Tibial artery (tissue), 4 donors: ENCODE measurements at places on chromosomes 7 and 10.

DNA sequence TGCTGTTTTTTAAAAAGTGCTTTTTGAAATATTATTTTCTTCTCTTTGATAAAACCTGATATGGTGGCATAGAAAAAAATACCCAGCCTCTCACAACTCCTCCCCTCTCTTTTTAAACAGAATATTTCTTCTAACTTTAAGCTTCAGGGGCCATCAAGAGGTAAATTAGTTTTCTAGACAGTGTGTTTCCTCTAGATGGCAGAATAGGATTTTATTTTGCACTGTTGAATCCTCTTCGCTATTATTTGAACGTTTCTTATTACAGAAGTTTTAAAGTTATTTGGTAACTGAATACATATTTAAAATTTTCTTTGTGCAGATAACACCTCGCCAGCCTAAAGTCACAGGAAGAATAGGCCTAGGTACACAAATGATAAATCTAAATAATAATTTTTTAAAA, 30.3 kb downstream of the ARL5B start:
- no peak for DNase-seq

- no peak for DNase-seq
Observed at GRCh38 chr7:34036051-34036920, 130.9 kb downstream of the BMPER start.

DNA sequence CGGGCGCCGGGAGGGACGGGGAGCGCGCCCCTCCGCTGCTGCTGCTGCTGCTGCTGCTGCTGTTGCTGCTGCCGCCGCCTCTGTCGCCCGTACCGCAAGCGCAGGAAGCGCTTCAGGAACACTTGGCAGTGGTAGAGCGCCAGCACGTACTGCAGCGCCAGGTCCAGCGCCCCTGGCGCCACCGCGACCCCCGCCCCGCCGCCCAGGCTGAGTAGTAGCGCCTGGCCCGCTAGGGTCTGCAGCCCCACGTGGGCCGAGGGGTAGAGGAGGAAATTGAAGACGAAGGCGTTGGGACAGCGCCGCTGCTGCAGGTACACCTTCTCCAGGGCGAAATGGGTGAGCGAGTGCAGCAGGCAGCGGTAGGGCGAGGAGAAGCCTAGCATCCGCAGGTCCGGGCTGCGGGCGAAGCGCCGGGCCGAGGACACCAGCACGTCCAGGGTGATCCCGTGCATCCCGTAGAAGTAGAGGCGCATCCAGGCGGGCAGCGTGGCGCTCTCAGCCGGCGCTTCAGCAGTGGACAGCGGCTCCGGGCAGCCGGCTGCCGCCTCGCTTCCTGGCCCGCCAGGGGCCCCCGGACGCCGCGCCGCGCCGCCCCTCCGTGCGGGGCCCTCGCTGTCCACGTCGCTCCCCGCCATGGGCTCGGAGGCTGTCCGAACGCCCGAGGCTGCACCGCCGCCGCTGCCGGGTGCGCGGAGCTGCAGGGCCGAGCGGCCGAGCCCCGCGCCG, at the start of gene TMEM229A:
Gene TMEM229A, minus strand, starts transcription at position 699 of the 726 bp plus-strand sequence. Its CDS starts 64 bp downstream, at position 635.
- no peak for DNase-seq

DNA sequence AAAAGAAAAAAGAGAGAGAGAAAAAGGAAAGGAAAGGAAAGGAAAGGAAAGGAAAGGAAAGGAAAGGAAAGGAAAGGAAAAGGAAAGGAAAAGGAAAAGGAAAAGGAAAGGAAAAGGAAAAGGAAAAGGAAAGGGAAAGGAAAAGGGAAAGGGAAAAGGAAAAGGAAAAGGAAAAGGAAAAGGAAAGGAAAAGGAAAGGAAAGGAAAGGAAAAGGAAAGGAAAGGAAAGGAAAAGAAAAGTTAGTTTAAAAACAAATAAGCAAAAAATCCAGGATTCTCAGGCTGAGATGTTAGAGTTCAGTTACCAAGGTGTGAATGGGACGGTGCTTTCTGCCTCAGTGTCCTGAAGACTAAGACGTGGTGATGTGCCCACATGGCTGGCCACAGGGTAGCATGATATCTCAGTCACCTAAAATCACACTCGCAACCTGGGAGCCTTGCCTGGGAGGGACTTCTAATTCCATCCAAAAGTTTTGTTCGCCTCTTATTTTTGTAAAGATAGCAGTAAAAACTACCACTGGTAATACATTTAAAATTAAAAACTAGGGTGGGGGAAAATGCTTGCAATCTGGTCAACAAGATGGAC, 70.1 kb downstream of the JAZF1 start:
- no peak for DNase-seq
